ENCODE measurements at places on chromosomes 5 and 9.
A peak's percentile ranks its signal among the peaks of the same experiment; 100 is the strongest.

- DNase-seq = no peak
Measured at GRCh38 chr5:123450640-123451039, 27.4 kb upstream of the CEP120 start.

DNA sequence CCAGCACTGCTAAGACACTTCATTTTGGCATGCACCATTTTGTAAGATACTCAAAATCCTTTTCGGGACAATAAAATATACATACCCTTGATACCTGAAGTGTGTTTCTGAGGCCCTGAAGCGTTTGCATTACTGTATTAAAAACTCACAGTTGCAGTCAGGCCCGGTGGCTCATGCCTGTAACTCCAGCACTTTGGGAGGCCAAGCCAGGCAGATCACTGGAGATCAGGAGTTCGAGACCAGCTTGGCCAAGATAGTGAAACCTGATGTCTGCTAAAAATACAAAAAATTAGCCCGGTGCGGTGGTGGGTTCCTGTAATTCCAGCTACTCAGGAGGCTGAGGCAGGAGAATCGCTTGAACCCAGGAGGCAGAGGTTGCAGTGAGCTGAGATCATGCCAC lies 2.5 kb upstream of the EIF4EBP3 start:
- no peak for DNase-seq

- DNase-seq = peak; percentile 39
Measured at GRCh38 chr5:172417983-172418630, 36.2 kb downstream of the SH3PXD2B start.

DNA sequence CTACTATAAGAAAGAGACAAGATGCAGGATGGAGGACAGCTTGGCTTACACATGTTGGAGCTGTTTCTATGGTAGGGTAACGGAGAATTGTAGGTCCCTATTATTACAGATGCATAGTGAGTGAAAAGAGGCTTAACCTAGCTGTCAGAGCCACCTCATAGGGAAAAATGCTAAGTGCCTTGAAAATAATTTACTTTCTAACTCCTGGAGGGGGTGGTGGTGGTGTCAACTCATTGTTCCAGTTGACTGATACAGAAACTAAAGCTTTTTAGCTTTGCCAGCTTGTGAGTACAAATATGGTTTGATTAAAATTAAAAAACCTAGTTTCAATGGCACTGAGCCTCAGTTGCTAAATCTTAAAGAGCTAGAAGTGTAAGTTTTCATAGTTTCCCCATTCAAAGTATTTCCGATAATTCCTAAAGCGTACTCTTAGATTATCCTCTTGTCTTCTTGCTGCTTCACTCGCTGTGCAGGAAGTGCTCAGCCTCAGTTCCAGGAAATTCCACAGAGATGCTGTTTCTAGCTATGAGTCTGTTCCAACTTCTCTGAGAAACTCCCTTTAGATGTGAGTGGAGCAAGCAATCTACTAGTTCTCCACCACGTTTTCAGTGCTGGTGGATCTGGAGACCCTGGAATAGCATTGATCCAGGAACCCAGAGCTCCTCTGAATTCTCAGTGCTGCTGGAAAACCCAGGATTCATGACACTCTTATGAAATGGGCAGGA lies 265.2 kb downstream of the DMAC1 start:
- no peak for DNase-seq

- DNase-seq = no peak
Measured at GRCh38 chr9:125650271-125650737, 56.7 kb downstream of the MAPKAP1 start.

GRCh38 chr5:170330568-170331054 lies 33.0 kb upstream of the LCP2 start:
- DNase-seq = no peak

DNA sequence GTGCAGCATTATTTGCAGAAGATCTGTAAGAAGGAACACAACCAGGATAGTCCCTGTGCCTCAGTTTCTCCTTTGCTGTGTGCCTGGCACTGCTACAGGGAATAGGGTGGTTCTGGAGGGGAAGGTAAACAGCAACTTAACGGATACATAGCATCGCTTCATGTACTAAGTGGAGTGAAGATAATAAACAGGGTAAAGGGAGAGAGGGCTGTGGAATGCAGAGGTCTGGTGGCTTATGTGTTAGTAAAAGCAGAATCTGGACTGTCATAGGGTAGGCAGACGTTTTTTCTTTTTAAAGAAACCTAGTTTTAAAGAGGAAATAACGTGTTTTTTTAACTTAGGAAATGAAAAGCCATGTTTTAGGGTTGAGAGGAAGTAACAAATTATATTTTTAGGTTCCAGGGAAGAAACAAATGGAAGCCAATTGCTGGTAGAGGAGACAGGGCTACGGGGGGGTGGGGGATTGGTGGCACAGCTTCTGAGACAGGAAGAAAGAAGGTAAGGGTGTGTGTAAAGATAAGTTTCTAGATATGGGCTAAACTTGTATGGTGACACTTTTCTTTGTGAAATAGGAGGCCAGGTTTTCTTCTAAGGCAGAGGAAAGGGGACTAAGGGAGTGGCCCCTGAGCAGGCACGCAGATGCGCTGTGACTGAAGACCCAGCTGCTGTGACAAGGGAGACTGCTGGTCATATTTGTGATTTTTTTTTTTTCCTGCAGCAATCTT lies 1.3 kb downstream of the GNG10 start:
- DNase-seq = no peak

GRCh38 chr5:156826150-156826549 lies 23.9 kb upstream of the PPP1R2B start:
- DNase-seq = no peak

DNA sequence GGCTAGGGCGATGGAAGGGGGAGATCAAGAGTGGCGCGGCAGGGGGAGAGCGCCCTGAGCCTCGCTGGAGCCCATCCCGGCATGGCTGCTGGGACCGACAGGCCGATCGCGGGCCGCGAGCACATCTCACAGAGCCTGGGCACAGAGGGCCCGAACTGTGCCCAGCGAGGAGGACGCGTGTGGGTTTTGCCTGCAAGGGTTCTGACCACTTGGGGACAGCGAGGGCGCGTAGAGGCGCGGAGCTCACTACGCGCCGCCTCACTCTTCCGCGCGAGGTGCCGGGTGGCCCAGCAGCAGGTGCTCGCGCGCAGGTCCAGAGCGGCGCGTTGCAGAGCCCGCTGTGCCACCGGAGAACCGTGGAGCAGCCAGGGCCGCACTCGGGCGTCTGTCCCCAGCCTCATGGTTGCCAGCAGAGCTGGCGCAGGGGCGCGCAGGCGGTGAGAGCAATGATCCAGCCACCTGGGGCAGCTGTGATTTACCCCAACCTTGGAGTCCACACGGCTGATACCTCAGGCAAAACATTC lies 16.3 kb upstream of the PITX1 start:
- DNase-seq = no peak

- no peak for DNase-seq
Measured at GRCh38 chr5:32280656-32281081, 32.1 kb downstream of the MTMR12 start.

GRCh38 chr9:84412654-84413053 lies 72.1 kb upstream of the SLC28A3 start:
- no peak for DNase-seq

- DNase-seq = no peak
Measured at GRCh38 chr5:170971-171800, 20.1 kb upstream of the LRRC14B start.

GRCh38 chr9:100366121-100366520 lies 13.4 kb upstream of the TEX10 start:
- DNase-seq = no peak

DNA sequence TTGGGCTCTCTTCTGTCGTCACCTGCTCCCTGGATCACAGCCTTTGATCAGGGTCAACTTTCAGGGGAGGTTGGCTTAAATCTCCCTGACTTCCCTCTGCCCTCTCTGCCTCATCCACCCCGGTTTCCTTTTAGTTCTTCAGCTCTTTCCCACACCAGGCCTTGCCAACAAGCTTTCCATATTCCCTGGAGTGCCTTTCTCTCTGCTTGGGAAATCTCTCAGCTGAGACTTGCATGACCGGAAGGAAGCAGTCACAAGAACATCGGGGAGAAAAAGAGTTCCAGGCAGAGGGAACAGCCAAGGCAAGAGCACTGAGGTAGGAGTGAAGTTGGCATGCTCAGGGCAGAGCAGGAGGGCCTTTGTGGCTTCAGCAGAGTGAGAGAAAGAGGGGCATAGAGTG lies 88.4 kb upstream of the HSPA9 start:
- no peak for DNase-seq

GRCh38 chr9:35688558-35689541 lies 875 bp downstream of the TPM2 start:
- no peak for DNase-seq

GRCh38 chr5:68710514-68710913 lies 383.3 kb upstream of the SLC30A5 start:
- DNase-seq = no peak

GRCh38 chr9:116391306-116391900 lies 237.8 kb downstream of the PAPPA start:
- DNase-seq = no peak

GRCh38 chr9:11577522-11577921 lies 964.7 kb upstream of the PTPRD start:
- DNase-seq = no peak

DNA sequence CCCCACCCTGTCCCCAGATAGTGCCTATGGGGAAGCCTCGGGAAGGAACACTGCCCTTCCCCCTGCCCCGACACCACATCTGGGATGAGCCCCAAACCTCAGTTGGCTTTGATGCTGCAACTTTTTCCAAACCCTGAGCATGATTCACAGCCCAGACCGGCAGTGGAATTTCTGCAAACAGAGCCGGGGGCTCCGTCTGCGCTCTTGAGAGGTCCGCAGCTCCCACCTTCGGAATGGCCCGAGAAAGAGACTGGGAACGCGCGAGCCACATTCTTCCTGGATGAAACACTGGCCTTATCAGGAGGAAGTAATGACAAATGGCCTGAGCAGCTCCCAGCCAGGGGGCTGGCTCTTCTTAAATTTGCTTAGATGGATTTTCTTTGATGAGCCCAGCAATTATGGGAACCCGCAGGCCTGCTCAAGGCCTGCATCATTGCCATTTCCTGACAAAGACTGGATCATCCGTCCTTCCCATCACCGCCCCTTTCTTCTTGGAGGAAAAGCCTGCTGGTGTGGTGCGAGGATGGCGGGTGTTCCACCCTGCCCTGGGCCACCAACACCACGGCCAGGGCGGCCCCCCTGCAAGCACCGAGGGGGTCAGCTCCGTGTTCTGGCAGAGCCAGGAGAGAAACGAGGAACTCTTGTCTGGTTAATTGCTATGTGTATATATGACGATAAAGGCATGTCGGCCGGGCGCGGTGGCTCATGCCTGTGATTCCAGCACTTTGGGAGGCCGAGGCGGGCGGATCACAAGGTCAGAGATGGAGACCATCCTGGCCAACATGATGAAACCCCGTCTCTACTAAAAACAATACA lies 38.8 kb upstream of the COL5A1 start:
- DNase-seq = no peak

DNA sequence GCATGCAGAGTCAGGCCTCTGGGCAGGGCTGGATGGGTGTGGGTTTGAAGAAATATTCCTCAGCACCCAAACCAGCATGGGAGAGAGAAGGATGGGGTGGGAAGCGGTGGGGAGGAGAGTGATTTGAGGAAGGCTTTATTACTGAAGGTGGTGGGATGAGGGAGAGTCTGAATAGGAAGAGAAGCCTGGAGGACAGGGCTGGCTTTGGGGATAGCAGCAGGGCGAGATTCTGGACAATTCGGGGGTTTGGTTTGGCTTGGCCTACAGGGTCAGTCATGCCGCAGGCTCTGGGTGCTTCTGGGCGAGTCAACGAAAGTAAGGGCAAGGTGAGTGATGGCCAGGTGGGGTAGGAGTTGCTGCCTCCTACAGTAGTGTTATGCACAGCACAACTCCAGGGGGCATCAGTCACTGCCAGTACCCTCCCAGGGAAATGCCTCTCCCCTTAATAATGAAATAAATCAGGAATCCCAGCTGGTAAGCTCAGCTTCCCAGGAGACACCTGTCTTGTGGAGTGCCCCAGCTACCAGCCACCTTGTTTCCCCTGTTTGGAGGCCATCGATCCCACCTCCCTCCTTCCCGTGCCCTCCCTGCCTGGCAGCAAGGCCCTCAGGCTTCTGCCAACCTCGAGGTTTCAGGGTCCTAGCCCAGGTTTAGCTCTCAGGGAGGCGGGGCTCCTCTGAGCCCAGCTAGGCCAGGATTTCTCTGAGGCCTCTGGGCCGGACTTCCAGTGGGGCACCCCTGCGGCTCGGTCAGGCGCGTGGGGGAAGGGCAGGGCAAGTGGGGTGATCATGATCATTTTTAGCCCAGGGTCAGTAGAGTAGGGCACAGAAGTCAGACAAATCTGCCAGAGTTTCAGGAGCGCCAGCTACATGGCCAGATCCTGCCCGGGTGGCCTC lies 741 bp upstream of the NKX2-5 start:
- DNase-seq = no peak

- DNase-seq = no peak
Measured at GRCh38 chr9:132099741-132100407, 20.2 kb upstream of the MED27 start.

- no peak for DNase-seq
Measured at GRCh38 chr5:69001627-69002026, 92.2 kb upstream of the SLC30A5 start.

GRCh38 chr5:172028167-172028566 lies 21.7 kb upstream of the FBXW11 start:
- no peak for DNase-seq

- DNase-seq = no peak
Measured at GRCh38 chr5:123350742-123351141, 72.5 kb downstream of the CEP120 start.

- no peak for DNase-seq
Measured at GRCh38 chr5:13529300-13529699, 415.2 kb downstream of the DNAH5 start.
